Panc1 (cell line): ENCODE measurements at places on chromosomes 1 and 21. TPM values are rescaled to one million over a fixed set of nuclear protein-coding genes. Genes with fewer than 3 reads are reported as not detected.

The OR6N1 gene
- not detected for total RNA-seq

The BEND5 gene
- total RNA-seq = not detected

The MTX1 gene
- 53.6 TPM for total RNA-seq

The ANKRD34A gene
- 1.4 TPM for total RNA-seq

The MNDA gene
- not detected for total RNA-seq

DNA sequence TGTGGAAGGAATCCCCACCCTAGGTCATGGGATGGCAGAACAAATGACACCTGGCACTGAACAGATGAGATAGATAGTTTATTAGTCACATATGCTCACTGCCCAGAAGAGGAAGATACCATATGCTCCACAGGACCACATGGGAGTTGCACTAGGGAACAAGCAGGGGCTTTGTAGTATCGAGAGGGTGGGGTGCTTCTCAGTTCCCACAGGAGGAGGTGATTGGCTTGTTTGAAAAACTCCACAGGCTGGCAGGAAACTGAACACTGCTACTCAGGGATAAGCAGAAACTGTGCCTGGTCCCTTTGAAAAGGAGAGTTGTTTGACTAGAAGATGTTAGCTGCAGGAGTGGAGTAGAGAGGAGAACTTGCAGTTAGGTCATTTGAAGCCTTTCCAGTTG, 31.9 kb upstream of the RXRG start:
- DNase-seq = no peak

- no peak for DNase-seq
Observed at GRCh38 chr1:184622136-184622823, 132.4 kb downstream of the EDEM3 start.

DNA sequence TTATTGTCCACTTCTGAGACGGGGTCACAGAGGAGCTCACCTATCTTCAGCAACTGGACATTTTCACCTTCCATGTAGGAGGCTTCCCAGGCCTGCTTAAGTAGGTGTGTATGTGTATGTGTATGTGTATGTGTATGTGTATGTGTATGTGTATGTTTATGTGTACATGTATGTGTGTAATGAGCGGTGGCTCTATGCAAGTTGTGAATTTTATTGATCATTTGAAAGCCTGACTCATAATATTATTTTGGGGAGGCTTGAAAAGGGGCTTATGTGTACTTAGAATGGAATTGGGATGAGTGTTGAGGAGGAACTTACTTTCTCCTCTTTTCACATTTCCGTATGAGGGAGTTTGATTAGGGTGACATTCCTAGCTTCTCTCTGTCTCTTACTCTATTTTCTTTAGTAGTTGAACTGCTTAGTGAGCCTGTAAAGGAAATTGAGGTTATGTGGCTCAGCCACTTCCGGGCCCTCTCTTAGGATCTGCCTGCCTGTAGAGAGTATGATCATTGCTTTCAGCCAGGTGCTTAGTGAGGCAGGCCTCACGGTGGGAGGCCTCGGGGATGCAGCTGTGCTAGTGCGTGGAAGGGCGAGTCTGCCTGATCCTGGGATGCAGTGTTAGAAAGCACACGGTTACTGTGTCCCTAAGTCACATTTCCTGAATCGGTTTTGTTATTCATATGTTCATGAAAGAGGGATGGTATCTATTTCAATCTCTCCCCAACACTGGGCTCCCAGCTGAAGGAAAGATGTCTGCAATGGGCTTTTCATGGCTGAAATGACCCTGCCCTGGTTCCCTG, 61.0 kb downstream of the IER5 start:
- no peak for DNase-seq

- DNase-seq = no peak
Observed at GRCh38 chr1:204350857-204351573, 8.7 kb downstream of the PLEKHA6 start.
